Fibroblast of lung (primary cell): ENCODE measurements at places on chromosomes 4 and X. TPM values are rescaled to one million over a fixed set of nuclear protein-coding genes. Genes with fewer than 3 reads are reported as not detected.

GRCh38 chr4:153146961-153147360 is 57.3 kb upstream of the TRIM2 start:
- H3K27ac ChIP-seq, result no peak overlapping the region
- no peaks in the 10 kb centered on the region for H3K36me3 ChIP-seq
- H3K4me3 ChIP-seq, result no peak overlapping the region
- DNase-seq, result no peak
- peaks cover 8% of the 10 kb centered on the region for H3K4me1 ChIP-seq

- no peaks in the 10 kb centered on the region for H3K27me3 ChIP-seq
- no peak overlapping the region for H3K27ac ChIP-seq
- DNase-seq, result no peak
- no peaks in the 10 kb centered on the region for H3K36me3 ChIP-seq
- no peak overlapping the region for H3K4me3 ChIP-seq
- H3K4me1 ChIP-seq, result no peaks in the 10 kb centered on the region
These were observed 12.5 kb upstream of the ASIC5 start for GRCh38 chr4:155878611-155879010.

The SH3D19 gene
- 17.7 and 31.4 TPM in 2 replicates for total RNA-seq

The LRIT3 gene
- total RNA-seq, result under 0.01 TPM in 2 replicates
